T-helper 17 cell (primary cell): ENCODE measurements at places on chromosomes 6 and 20. TPM values are rescaled to one million over a fixed set of nuclear protein-coding genes. Genes with fewer than 3 reads are reported as not detected.
A peak's percentile ranks its signal among the peaks of the same experiment; 100 is the strongest.

DNA sequence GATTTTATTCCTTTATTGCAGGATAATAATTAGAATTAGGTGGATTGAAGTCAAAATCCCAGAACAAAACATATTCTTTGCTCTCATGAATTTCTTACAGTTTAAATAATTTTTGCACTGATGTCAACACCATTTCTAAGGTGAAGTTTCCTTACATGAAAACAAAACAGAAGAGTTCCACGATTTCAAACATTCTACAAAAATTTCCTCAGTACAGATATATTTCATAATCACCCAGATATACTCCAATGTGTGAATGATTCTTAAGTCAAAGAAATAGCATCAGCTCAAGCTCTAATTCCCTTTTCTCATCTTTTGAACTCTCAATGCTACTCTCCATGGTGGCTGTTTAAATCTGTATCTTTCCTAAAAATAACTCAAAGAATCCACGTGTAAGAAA, 39.5 kb upstream of the THBS2 start:
- H3K4me1 ChIP-seq = no peaks in the 10 kb centered on the region
- no peak for DNase-seq
- no peak overlapping the region for H3K27ac ChIP-seq
- H3K27me3 ChIP-seq = peaks cover 46% of the 10 kb centered on the region
- no peak overlapping the region for H3K4me3 ChIP-seq

GRCh38 chr6:53524455-53524815, 20.5 kb downstream of the GCLC start:
- no peak overlapping the region for H3K4me3 ChIP-seq
- no peaks in the 10 kb centered on the region for H3K27me3 ChIP-seq
- peaks cover 7% of the 10 kb centered on the region for H3K4me1 ChIP-seq
- no peak for DNase-seq
- no peak overlapping the region for H3K27ac ChIP-seq

DNA sequence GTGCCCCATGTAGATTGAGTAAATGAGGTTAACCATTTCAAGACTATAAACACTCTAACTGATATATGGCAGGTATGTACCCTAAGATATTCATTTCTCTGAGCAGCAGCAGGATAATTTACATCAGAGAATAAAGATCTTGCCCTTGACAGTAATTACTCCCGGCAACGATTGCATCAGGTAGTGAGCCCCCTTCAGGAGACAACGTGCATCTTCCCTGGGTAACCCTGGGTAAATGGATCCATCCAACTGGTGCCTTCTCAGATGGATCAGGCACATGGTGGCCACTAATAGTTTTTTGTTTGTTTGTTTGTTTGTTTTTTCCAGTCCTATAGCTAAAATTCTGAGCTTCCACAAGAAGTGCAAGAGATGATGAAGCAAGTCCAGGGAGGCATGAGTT, 469.4 kb upstream of the SLC35B3 start:
- H3K27ac ChIP-seq = no peak overlapping the region
- no peaks in the 10 kb centered on the region for H3K27me3 ChIP-seq
- DNase-seq = no peak
- no peaks in the 10 kb centered on the region for H3K4me1 ChIP-seq
- no peaks in the 10 kb centered on the region for H3K36me3 ChIP-seq

GRCh38 chr6:89734526-89734925, 85.1 kb downstream of the MDN1 start:
- DNase-seq = no peak
- H3K27ac ChIP-seq = no peak overlapping the region
- no peak overlapping the region for H3K4me3 ChIP-seq
- H3K36me3 ChIP-seq = peaks cover 20% of the 10 kb centered on the region

DNA sequence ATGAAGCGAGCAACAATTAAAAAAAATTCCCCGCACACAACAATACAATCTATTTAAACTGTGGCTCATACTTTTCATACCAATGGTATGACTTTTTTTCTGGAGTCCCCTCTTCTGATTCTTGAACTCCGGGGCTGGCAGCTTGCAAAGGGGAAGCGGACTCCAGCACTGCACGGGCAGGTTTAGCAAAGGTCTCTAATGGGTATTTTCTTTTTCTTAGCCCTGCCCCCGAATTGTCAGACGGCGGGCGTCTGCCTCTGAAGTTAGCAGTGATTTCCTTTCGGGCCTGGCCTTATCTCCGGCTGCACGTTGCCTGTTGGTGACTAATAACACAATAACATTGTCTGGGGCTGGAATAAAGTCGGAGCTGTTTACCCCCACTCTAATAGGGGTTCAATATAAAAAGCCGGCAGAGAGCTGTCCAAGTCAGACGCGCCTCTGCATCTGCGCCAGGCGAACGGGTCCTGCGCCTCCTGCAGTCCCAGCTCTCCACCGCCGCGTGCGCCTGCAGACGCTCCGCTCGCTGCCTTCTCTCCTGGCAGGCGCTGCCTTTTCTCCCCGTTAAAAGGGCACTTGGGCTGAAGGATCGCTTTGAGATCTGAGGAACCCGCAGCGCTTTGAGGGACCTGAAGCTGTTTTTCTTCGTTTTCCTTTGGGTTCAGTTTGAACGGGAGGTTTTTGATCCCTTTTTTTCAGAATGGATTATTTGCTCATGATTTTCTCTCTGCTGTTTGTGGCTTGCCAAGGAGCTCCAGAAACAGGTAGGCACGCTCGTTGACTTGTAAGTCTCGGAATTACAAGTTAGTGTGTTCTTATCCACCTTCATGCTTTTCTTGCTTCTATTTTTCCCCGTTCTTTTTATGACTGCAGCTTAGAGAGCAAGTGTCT, at the start of gene EDN1:
Gene EDN1 (plus strand): TSS at position 429 of the 888 bp plus-strand sequence. CDS start 269 bp downstream, at position 698.
- DNase-seq = peak; percentile 14
- H3K36me3 ChIP-seq = no peaks in the 10 kb centered on the region
- H3K27me3 ChIP-seq = peaks cover 59% of the 10 kb centered on the region

DNA sequence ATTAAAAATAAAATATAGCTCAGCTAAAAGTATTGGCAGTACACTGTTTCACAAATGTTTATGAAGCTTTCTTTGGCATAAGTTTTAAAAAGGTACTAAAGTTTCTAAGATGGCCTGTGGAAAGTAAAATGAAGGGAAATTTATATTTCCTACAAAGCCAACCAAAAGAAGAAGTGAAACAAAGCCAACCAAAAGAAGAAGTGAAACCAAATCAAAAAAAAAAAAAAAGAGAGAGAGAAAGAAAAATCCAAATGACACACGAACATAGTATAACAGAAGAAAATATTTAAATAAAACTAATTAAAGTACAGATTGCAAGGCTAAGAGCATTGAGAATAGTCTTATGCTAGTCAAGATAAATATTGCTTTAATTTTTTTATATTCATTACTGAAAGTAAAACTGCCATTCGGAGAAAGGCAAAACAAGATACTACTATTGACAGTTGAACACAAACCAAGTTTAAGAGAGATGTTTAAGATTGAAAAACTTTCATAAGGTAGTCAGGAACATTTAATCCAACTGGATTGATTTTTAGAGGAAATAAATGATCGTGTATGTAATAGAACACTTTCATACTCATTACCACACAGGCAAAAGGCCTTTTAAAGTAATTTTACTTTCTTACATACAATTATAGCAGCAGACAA, 12.8 kb upstream of the KHDRBS2 start:
- H3K27me3 ChIP-seq = no peaks in the 10 kb centered on the region
- no peak overlapping the region for H3K27ac ChIP-seq
- no peak for DNase-seq

- no peaks in the 10 kb centered on the region for H3K27me3 ChIP-seq
- peak overlapping the region; percentile 99 for H3K4me3 ChIP-seq
- DNase-seq = no peak
- H3K36me3 ChIP-seq = no peaks in the 10 kb centered on the region
- peaks cover 58% of the 10 kb centered on the region for H3K4me1 ChIP-seq
Measured at GRCh38 chr6:75603106-75603420, 1.4 kb downstream of the SENP6 start.

DNA sequence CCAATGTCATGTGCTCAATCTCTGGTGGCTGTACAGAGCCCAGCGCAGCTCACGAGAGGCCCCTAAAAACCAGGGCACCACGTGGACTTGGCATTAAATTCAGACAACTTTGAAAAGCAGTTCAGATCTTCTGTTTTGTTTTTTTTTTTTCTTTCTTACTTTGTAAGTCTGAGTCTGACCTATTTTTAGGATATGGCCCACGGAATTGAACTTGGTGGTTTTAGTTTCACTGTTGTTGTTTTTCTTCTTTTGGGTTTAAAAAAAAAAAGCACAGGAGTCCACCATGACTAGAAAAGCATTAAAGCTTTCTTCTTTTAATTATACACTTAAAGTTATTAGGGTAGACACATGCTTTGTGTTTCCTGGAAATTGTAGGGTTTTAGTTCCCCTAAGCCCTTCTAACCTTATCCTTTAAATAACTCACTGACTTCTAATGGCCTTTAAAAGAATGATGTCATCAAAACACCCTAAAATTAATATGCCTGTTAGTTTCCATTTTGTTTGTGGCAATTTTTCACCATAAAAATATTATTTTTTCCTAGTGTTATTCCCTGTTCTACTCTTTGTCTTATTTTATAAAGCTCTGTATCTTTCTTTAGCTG, 48.5 kb upstream of the CCN2 start:
- DNase-seq = no peak
- no peak overlapping the region for H3K27ac ChIP-seq
- peaks cover 12% of the 10 kb centered on the region for H3K27me3 ChIP-seq
- no peaks in the 10 kb centered on the region for H3K36me3 ChIP-seq
- no peak overlapping the region for H3K4me3 ChIP-seq

- H3K4me1 ChIP-seq = peaks cover 2% of the 10 kb centered on the region
- H3K36me3 ChIP-seq = peaks cover 2% of the 10 kb centered on the region
- peaks cover 75% of the 10 kb centered on the region for H3K27me3 ChIP-seq
- no peak overlapping the region for H3K27ac ChIP-seq
Measured at GRCh38 chr20:31966991-31967655, 828 bp upstream of the XKR7 start.

DNA sequence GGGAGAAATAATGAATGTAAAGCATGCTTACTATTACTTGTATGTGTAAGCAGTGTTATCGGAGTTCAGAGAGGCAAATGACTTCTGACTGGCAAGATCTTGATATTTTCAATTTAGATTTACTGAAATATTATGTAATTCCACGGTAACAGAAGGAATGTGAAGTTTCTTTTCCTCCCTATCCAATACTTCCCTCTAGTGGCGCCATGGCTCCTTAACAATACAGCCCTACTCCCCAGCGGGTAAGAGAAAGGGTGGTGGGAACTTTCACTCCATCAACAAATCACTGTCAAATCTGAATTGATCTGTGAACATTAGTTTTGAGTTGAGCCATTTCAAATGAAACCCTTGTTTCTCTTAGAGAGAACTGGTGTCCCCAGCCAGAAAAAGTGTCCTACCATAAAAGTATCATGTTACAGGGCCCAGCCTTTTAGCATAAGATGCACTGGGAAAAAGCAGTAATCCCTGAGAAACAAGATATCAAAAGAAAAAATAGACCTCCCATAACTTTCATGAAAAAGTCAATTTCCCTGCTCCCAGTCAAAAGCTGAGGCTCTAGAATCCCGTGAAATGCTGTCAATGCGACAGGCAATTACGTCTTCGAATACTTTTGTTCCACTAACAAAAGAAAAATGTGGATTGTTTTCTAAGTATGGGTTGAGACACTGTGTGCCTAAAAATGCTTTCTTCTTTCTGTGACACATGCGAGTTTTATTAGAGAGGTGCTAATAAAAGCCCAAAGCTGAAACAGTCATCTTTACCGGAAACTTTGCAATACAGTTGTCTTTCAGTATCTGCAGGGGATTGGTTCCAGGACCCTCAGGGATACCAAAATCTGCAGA, 12.9 kb downstream of the COX7A2 start:
- no peaks in the 10 kb centered on the region for H3K36me3 ChIP-seq
- H3K4me3 ChIP-seq = no peak overlapping the region
- peaks cover 5% of the 10 kb centered on the region for H3K4me1 ChIP-seq
- H3K27me3 ChIP-seq = no peaks in the 10 kb centered on the region

DNA sequence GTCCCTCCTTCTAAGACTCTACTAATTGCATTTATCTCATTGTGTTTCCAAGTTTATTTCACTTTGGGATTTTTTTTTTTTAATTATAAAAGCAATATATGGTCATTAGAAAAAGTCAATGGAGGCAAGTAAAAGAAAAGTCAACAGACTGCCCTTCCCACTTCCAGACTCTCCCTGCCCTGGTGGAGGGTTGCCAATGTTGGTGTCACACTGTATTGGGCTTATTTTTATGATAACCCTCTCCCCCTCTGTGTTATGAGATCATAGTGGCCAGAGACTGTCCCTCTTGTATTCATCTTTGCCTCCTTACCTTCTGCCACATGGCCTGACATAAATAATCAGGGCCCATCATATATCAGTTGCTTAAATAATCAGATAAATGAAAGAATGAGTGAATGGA, 63.4 kb downstream of the LRRC1 start:
- peaks cover 10% of the 10 kb centered on the region for H3K4me1 ChIP-seq
- no peaks in the 10 kb centered on the region for H3K27me3 ChIP-seq
- H3K4me3 ChIP-seq = no peak overlapping the region
- peaks cover 2% of the 10 kb centered on the region for H3K36me3 ChIP-seq

DNA sequence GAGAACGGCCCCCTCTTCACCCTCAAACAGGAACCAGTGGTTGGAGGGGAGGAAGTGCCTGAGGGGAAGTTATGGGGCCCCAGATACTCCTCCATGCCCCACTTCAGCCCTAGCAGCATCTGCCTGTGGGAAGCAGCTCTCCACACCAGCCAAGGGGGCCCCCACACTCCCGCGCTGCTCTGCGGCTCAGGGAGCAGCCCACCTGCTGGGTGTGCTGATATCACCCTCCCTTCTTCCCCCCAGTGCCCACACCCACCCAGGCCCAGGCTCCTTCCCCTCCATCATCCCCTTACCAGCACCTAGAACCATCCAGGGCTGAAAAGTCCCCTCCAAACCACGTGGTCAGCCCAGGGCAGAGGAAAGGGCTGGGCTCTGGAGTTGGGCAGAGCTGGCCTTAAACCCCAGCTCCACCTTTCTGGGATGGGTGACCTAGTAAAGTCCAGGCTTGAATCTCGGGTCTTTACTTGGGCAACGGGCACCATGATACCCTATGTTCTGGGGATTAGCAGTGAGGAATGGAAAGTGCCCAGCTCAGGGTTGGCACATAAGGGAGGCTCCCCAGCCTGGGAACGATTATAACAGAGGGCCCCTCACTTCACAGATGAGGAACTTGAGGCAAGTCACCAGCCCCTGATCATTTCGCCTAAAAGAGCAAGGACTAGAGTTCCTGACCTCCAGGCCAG, 663 bp downstream of the LST1 start:
- peak overlapping the region; percentile 92 for H3K27ac ChIP-seq
- peaks cover 6% of the 10 kb centered on the region for H3K36me3 ChIP-seq
- H3K27me3 ChIP-seq = no peaks in the 10 kb centered on the region
- peak overlapping the region; percentile 88 for H3K4me3 ChIP-seq
- no peak for DNase-seq

GRCh38 chr20:33030076-33030475, 1.4 kb upstream of the BPIFB6 start:
- H3K36me3 ChIP-seq = no peaks in the 10 kb centered on the region
- no peaks in the 10 kb centered on the region for H3K27me3 ChIP-seq
- DNase-seq = no peak

The ITPR3 gene
- 48.3 TPM for total RNA-seq

The CD93 gene
- 2.1 TPM for total RNA-seq
